A549 treated with CORT108297 at 1 μM for 4 hours (cell line): ENCODE measurements at places on chromosomes 13 and 19. TPM values are rescaled to one million over a fixed set of nuclear protein-coding genes. Genes with fewer than 3 reads are reported as not detected.

Gene FGF21
- total RNA-seq: not detected in 5 replicates

Gene SEMA6B
- 4.4 to 6.5 TPM (median 6.1 TPM) in 5 replicates for total RNA-seq

Gene HTR2A
- not detected in 5 replicates for total RNA-seq

Gene LRRC63
- 0.05 to 0.13 TPM in 2 of 5 replicates, not detected in the others for total RNA-seq

Gene SMIM24
- total RNA-seq: 0.30 to 0.84 TPM (median 0.44 TPM) in 5 replicates

Gene ZNF677
- not detected in 5 replicates for total RNA-seq

Gene KIR2DL1
- total RNA-seq: not detected in 5 replicates

Gene FARP1
- total RNA-seq: 9.6 to 11.6 TPM (median 11.4 TPM) in 5 replicates

Gene MIA
- total RNA-seq: 0.57 TPM in 1 of 5 replicates, not detected in the others

Gene ICAM3
- total RNA-seq: 7.2 to 11.0 TPM (median 8.8 TPM) in 5 replicates

Gene C19orf38
- 0.10 to 0.38 TPM in 2 of 5 replicates, not detected in the others for total RNA-seq

Gene CATSPERD
- 0.08 TPM in 1 of 5 replicates, not detected in the others for total RNA-seq

Gene APLP1
- 62.9 to 100 TPM (median 98.2 TPM) in 5 replicates for total RNA-seq

Gene IFNL1
- 0.15 to 0.42 TPM (median 0.32 TPM) in 4 of 5 replicates, not detected in the other for total RNA-seq

Gene KLK1
- 0.13 to 0.29 TPM (median 0.20 TPM) in 4 of 5 replicates, not detected in the other for total RNA-seq

Gene TPP2
- total RNA-seq: 15.5 to 18.9 TPM (median 17.1 TPM) in 5 replicates

Gene TLE6
- 3.4 to 6.1 TPM (median 5.6 TPM) in 5 replicates for total RNA-seq

Gene KLF1
- total RNA-seq: 0.05 to 0.09 TPM (median 0.06 TPM) in 3 of 5 replicates, not detected in the others

Gene CLDN10
- 0.14 to 0.26 TPM (median 0.20 TPM) in 5 replicates for total RNA-seq

Gene RNF113B
- not detected in 5 replicates for total RNA-seq

Gene ZNF460
- total RNA-seq: 0.79 to 1.3 TPM (median 1.1 TPM) in 5 replicates

Gene ATP5F1D
- 80.9 to 184 TPM (median 172 TPM) in 5 replicates for total RNA-seq

Gene KLK3
- not detected in 5 replicates for total RNA-seq

Gene TMEM161A
- total RNA-seq: 19.5 to 29.5 TPM (median 26.2 TPM) in 5 replicates

Gene ATXN8OS
- not detected in 5 replicates for total RNA-seq

Gene SYNE4
- 0.10 to 0.50 TPM (median 0.33 TPM) in 5 replicates for total RNA-seq

Gene CYP4F8
- not detected in 5 replicates for total RNA-seq

Gene CD209
- not detected in 5 replicates for total RNA-seq

Gene C1QTNF9B
- total RNA-seq: not detected in 5 replicates

Gene CGB3
- total RNA-seq: 0.20 to 0.42 TPM in 2 of 5 replicates, not detected in the others

Gene MBD3L3
- total RNA-seq: not detected in 5 replicates

Gene PRR19
- 3.8 to 4.7 TPM (median 4.1 TPM) in 5 replicates for total RNA-seq

Gene ZNF420
- total RNA-seq: 4.1 to 6.4 TPM (median 4.8 TPM) in 5 replicates

Gene JAK3
- 0.22 to 0.43 TPM (median 0.30 TPM) in 5 replicates for total RNA-seq

Gene ELSPBP1
- total RNA-seq: not detected in 5 replicates

Gene AZU1
- total RNA-seq: 0.21 to 0.54 TPM (median 0.25 TPM) in 5 replicates

Gene ZNF91
- 0.18 to 0.31 TPM (median 0.25 TPM) in 5 replicates for total RNA-seq

Gene MIR17HG
- 0.83 to 2.1 TPM (median 1.6 TPM) in 5 replicates for total RNA-seq

Gene LGALS4
- total RNA-seq: 0.18 to 0.65 TPM (median 0.42 TPM) in 5 replicates

Gene KDELR1
- total RNA-seq: 385 to 442 TPM (median 423 TPM) in 5 replicates

Gene MEIOSIN
- 0.06 to 0.08 TPM (median 0.07 TPM) in 4 of 5 replicates, not detected in the other for total RNA-seq

Gene CDX2
- 0.70 to 1.4 TPM (median 1.1 TPM) in 5 replicates for total RNA-seq

Gene C13orf46
- 0.08 to 0.20 TPM (median 0.19 TPM) in 5 replicates for total RNA-seq

Gene SDHAF1
- 28.9 to 53.3 TPM (median 48.7 TPM) in 5 replicates for total RNA-seq

Gene ZNF766
- 5.6 to 12.8 TPM (median 8.5 TPM) in 5 replicates for total RNA-seq

Gene ZNF865
- 7.3 to 13.8 TPM (median 12.5 TPM) in 5 replicates for total RNA-seq

Gene PSPN
- total RNA-seq: 0.65 to 1.0 TPM (median 0.76 TPM) in 5 replicates

Gene HCST
- total RNA-seq: 0.28 to 0.76 TPM (median 0.62 TPM) in 4 of 5 replicates, not detected in the other

Gene SLC17A7
- total RNA-seq: 0.53 to 0.74 TPM (median 0.65 TPM) in 5 replicates

Gene PRODH2
- total RNA-seq: 0.22 to 0.36 TPM (median 0.24 TPM) in 4 of 5 replicates, not detected in the other
